ENCODE measurements at places on chromosomes 2 and 18.

DNA sequence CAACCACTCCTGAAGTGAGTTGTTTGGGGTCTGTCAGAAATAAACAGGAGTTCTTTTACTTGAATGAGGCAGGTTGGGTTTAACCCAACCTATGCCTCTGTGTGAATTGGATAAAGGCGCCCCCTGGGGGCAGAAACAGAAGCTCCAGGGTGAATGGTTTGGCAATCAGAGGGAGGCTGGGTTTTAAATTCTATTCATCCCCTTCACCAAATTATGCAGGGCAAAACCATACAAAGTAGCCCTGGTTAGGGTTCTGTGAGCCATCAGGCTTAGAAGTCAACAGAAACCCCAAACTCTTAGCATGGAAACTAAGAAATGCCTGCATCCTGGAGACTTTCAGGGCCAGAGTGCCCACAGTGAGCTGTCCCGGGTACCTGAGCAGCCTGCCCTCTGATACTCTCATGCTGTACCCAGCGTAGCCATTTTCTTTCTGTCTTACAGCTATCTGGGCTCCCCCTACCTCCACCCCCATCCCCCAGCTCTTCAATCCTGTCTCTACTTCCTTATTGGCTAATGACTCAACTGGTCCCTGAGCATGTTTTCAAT is 241.5 kb downstream of the ICOS start:
- peak; percentile 45 for DNase-seq

GRCh38 chr2:11578081-11578948 is 44.5 kb downstream of the GREB1 start:
- DNase-seq, result no peak

- DNase-seq, result no peak
These were observed 225.6 kb downstream of the HDAC4 start for GRCh38 chr2:239175181-239175580.

GRCh38 chr2:102021779-102022178 is 30.0 kb downstream of the IL1R2 start:
- DNase-seq, result no peak

GRCh38 chr2:191777351-191777750 is 69.5 kb downstream of the CAVIN2 start:
- DNase-seq, result no peak

DNA sequence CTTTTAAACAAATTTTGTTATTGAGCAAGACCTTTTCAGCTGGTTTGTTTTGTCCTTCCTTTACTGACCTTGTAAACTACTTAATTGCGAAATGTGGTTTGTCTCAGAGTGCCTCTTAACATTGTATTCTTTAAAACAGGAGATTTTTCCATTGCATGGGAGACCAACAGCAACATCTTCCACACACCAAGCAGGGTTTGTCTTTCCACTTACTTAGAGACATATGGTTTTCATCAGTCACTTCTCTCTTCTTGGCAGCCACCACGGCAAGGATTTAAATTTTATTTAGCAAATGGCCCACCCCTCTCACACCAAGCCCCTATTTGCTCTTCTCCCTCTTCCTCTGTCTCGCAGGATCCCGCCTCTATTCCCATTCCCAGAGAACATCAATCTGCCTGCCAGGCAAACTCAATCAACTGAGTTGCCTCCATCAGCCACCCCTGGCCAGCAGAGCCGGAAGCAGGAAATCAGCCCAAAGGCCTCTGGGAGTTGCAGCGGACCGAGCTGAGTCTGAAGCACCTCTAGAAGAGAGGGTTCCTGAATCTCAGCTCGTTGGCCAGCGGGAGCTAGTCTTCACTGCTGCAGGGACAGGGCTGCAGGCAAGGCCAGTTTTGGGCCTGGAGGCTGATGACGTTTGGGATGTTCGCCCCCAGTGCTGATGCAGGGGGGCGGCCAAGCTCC is 11.3 kb upstream of the CIB4 start:
- no peak for DNase-seq

DNA sequence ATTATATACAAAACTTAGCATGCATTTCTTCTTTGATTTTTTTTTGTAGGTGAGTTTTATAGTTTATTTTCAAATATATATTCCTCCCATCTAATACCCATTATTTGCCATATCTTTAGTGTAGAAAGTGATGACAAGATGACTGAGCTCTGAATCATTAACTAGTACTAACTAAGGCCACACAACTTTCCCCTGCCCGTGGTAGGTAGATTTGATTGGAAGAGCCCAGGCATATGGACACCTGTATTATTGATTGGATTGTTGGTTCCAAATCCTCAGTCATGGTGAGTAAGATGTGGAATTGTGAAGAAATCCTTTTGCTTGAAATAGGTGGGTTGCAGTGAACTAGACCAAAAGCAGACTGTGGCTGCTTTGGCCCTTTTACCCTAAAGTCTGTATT is 54.8 kb downstream of the ABI2 start:
- no peak for DNase-seq

DNA sequence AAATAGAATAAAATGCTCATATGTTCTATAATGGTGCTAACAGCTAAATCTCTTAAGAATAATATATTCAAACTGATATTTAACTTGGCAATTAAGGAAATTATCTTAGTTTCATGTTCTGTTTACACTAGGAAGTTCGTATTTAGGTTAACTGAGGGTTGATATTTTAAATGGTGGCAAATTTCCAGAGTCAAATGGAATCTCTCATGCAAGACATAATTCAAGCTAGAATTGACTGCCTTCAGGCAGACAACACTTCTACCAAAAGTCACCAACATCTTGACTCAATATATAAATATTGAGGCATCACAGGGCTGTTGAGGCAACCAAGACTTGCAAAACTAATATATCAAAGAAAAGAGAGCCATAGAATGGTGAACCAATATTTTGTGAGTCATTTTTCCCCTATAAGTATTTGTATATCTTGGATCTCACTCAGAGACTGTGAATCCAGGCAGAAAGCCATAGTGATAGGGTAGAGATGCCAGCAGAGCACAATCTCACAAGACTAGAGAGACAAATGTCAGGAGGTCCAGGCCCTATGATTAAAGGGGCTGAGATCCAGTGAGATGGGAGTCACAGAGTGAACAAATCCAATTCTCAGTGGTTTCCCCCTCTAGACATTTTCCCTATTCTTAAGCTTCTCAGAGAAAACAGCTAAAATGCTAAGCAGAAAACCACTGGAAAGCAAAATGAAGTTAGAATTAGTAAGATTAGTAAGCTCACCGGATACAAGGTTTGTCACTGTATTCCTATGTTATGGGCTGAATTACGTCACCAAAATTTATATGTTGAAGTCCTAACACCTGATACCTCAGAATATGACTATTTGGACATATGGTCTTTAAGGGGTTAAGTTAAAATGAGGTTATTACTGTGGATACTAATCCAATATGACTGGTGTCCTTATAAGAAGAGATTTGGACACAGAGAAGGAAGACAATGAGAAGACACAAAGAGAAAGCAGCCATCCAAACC is 358.2 kb upstream of the UBE2E3 start:
- no peak for DNase-seq

GRCh38 chr2:53500181-53500580 is 267.4 kb upstream of the CHAC2 start:
- no peak for DNase-seq

GRCh38 chr2:102355526-102356380 is at the start of gene IL18R1:
TSS of gene IL18R1 (plus strand) at chr2:102355796. CDS start at chr2:102362661, 6,865 bp downstream.
- DNase-seq, result peak; percentile 42

DNA sequence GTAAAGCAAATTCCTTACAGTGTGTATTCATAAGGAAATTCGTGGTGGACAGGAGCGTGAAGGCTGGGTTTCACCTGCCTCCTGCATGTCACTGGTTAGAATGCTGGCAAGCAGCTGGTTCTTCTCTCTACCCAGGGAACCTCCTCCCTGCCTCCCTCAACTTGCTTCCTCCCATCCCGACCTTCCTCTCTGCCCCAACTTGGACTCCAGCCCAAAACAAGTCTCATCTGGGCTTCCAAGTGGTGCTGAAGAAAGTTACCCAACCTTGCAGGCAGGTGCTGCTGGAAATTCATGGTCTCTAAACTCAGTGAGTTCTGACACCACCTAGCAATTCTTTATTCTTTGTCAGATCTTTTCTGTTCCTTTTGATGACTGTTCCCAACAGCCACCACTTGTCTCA is 184.5 kb downstream of the BCL2 start:
- no peak for DNase-seq

GRCh38 chr2:129820908-129821307 is 158.6 kb upstream of the RAB6C start:
- DNase-seq, result no peak

- no peak for DNase-seq
These were observed 57.7 kb downstream of the CCDC93 start for GRCh38 chr2:117956036-117956796.

- DNase-seq, result no peak
These were observed 151.3 kb downstream of the NEDD4L start for GRCh38 chr18:58195278-58195765.

- no peak for DNase-seq
These were observed 7.4 kb downstream of the NFATC1 start for GRCh38 chr18:79402977-79403722.

DNA sequence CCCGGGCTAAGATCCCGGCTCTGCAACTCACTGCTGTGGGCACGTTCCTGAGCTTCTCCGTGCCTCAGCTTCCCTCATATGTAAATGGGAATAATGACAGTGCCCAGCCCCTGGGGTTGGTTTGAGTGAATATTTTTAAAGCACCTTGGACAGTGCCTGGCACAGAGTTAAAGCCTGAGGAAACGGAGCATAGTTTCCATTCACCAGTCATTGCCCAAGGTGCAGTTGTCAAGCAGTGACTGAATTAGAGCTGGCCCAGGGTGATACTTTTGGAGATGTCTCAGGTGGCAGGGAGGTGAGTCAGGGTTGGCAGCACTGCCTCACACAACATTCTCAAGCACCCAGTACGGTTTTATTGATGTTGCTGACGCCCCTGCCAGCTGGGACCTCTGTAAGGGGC is 12.2 kb downstream of the TMEM177 start:
- DNase-seq, result no peak

- no peak for DNase-seq
These were observed 28.3 kb downstream of the CDC42EP3 start for GRCh38 chr2:37642907-37643729.

GRCh38 chr2:130823886-130824491 is 12.7 kb upstream of the ARHGEF4 start:
- no peak for DNase-seq

DNA sequence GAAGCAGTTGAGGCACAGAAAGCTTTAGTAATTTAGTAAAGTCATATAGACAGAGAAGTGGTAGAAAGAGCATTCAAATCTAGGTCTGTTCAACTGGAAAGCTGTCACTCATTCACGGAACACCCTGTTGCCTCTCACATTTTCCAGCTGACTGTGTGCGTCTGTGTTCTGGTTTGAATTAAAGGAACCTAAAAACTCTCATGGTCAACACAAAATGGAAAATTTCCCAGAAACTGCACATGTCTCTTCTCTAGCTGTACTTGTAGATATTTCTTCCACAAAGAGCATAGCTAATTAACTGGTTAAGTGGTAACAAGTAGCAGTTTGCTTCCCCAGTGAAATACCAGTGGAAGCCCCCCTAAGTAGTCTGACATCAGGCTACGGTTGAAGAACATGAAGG is 390.8 kb downstream of the TGIF1 start:
- DNase-seq, result no peak

- DNase-seq, result no peak
These were observed 500.3 kb downstream of the LRP1B start for GRCh38 chr2:141630407-141630930.

GRCh38 chr2:66862885-66863650 is 428.1 kb downstream of the MEIS1 start:
- no peak for DNase-seq

DNA sequence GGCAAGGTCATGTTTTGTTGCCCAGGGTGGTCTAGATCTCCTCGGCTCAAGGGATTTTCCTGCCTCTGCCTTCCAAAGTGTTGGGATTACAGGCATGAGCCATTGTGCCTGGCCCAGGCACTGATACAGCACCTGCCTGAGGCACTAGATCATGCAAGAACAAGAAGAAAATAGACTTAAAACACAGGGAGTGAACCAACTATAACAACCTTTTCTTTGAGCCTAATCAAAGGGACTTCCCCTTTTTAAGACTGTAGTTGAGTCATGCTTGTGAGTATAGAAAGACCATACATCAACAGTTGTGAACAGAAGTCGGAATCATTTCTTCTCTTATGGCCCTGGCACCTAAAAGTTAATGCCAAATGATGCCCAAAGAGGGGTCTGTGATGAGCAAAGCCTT is 47.9 kb upstream of the MAPRE2 start:
- DNase-seq, result no peak

GRCh38 chr18:5538544-5538943 is 5.3 kb downstream of the EPB41L3 start:
- DNase-seq, result no peak

DNA sequence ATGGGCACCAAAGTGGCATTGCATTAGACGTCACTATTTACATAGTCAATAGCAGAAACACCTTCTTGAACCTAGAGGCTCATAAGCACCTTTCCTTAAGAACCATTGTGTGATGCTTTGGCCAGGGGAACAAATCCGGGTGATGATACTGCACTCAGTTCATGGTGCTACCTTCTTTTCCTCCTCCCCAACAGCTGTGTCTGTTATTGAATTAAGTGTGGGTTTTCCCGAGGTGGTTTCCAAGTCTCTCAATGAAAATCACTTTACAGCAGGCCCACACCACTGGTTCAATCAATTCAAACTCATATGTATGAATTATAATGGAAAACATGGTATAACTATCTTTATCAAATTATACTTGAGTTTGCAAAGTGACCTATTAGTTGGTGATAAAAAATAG is 9.3 kb upstream of the EFEMP1 start:
- no peak for DNase-seq

DNA sequence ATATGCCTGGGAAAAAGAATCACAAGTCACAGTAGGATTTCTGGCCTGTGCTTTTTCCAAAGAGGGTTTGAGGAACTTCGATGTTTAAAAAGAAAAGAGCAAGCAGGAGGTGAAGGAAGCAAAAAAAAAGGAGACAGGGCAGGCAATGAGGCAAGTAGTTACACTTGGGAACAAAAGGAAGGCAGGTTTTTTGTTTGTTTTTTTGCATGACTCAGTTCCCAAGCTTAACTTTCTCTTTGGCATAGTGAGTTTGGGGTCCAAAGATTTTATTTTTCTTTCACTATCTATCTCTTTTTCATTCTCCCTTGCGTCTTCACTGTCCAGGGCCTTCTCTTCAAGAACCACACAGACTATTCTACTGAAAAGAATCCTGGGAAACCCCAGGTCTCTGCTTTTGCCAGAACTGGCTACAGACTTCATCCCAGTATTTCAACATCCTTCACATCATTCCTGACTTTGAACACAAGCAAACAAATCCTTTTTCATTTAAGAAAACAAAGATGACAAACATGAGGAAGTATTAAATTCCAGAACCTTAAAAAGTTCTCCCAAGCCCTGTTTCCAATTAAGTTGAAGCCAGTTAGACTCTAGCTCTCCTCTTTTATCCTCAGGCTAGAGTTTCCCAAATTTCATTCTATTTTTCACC is 210.7 kb upstream of the RND3 start:
- DNase-seq, result no peak

GRCh38 chr18:61064911-61065310 is 268.3 kb upstream of the CDH20 start:
- DNase-seq, result no peak

DNA sequence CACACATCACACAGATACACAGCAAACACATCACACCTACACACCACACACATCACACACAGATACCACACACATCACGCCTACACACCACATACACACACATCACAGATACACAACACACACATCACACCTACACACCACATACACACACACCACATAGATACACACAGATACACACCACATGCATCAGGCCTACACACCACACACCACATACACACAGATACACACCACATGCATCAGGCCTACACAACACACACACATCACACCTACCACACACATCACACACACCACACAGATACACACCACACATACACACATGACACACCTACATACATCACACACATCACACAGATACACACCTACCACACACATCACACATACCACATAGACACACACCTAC is 158.8 kb downstream of the NDUFA10 start:
- DNase-seq, result no peak

- no peak for DNase-seq
These were observed 137.6 kb downstream of the ATL2 start for GRCh38 chr2:38239452-38239851.

Measured in stimulated activated CD8-positive, alpha-beta memory T cell treated with anti-CD3 and anti-CD28 coated beads, Interleukin-15, amount 100 ng/mL, for 24 hours (primary cell).